ENCODE measurements at places on chromosomes 2 and 18.
A peak's percentile ranks its signal among the peaks of the same experiment; 100 is the strongest.

GRCh38 chr2:42980764-42981416 is 188.5 kb upstream of the HAAO start:
- DNase-seq, result no peak

GRCh38 chr2:56197816-56198215 is 14.0 kb downstream of the CCDC85A start:
- DNase-seq, result no peak

GRCh38 chr2:141699573-141699972 is 431.2 kb downstream of the LRP1B start:
- no peak for DNase-seq

DNA sequence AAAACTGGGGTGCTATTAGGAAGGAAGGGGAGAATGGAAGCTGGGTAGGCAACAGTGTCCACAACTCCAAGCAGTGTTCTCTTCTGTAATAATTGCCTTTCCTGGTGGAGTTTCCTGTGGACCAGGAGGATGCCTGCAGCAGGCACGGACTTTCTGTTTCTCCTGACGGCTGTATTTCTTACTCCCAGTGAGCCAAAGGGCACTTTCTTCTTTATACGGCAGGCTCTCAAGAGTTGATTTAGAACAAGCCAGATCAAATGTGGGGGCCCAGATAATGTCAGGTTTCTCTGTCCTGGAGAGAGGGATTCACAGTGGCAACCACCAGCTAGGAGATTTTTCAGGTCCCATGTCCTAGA is 13.0 kb upstream of the PROC start:
- DNase-seq, result no peak

- DNase-seq, result no peak
Observed at GRCh38 chr2:68411397-68412126, 46.5 kb downstream of the PLEK start.

DNA sequence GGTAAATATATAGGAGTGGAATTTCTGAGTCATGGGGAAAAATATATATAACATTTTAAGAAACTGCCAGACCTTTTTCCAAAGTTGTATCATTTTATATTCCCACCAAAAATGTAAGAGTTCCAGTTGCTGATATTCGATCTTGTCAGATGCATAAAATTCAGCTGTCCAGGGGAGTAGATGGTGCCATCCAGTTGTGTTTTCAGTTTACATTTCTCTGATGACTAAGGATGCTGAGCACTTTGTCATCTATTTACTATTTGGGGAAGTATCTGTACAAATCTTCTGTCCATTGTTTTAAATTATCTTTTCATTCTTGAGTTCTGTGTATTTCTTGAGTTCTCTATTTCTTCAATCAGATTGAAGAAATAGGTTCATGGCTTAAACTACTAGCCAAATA is 126.1 kb downstream of the RTN4 start:
- no peak for DNase-seq

- no peak for DNase-seq
Observed at GRCh38 chr2:220365023-220365422, 737.6 kb downstream of the SLC4A3 start.

DNA sequence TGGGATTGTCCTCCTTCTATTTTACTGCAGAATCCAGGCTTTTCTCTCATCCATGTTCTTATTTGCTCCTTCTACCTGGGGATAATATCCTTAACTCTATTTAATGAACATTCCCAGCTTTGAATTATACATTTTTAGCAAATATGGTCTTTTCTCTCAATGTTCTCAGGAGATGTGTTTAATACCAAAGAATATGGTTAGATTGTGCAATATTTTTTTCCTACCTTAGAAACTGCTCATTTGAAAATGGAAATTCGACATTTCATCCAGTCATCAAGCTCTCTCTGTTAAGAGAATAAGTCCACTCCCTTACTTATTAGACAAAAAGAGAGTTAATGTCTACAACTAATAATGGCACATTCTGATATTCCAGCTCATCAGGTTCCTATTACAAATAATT is 160.4 kb upstream of the GULP1 start:
- no peak for DNase-seq

DNA sequence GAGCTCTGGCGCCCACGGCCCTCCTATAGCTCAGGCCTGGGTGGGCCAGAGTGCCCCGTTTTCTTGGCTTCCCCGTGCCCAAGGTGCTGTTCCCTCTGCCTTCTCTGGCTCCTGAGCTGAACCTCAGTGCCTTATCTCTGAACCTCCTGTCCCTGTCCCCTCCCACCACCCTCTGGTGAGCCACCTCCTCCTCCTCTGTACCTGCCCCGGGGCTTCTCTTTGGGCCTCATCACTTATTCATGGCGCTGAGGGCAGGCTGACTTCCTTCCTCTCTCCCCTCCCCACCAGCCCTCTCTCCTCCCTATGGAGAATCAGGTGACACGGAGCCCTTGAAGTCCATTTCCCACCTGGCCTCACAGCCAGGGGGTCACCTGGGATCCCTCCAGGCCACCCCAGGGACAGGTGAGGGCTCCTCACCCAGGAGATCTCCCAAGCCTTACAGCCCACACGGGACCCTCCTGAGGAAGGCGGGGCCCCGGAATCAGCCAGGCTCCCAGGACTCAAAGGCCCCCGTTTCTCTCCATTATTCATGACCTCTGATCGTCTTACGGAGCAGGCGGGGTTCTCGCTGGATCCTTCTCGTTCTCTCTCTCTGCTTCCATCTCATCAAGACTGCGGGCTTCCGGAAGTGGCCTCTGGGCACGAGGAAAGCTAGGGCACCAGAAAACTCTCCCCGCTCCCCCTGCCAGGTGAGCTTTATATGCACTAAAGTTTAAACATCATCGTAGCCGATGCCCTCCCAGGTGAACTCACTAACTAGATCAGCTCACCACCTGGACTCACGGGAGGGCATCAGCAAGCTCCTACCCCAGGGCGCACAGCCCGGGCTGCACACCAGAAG is at the start of gene LOXHD1:
Gene LOXHD1 (minus strand): TSS at position 106 of the 841 bp plus-strand sequence. CDS start 187 bp downstream, outside the sequence.
- DNase-seq, result no peak

DNA sequence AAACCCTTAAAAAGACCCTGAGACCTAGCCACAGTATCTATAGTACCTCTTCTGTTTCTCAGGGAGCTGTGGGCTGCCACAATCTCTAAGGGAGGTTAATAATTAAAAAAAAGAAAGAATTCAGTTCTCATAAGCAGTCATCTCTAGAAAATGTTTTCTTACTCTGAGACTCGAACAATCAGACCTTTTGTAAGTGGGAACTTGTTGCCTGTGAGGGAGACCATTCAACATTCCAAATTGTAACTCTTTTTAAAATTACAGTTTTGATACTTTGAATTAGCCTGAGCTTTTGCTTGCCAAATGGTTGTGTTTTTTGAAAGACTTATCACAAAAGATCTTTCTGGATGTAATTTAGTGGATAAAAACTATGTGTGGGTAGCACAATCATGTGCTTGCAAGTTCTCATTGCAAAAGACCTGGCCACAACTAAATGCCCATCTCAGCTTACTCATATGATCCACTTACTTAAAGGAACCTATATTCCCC is 33.3 kb downstream of the IL1R2 start:
- DNase-seq, result no peak

DNA sequence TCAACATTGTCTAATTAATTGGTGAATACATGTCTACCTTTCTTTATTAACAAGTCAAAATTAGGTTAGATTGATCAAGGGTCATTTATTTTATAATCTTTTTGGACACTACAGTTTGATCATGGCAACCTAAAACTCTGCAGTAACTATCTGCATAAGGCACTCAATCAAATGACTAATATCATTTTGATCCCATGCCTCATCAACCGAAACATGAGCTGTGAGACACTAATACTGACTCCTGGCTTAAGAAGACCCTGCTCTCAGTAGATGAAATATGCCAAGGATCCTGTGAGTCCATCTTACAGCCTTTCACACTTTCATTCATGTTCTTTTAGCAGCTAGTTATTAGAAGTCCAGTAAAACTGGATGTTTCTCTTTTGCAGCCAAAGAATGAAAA is 169.4 kb upstream of the CAVIN2 start:
- no peak for DNase-seq

- DNase-seq, result no peak
Observed at GRCh38 chr2:136081582-136082210, 36.3 kb downstream of the CXCR4 start.

DNA sequence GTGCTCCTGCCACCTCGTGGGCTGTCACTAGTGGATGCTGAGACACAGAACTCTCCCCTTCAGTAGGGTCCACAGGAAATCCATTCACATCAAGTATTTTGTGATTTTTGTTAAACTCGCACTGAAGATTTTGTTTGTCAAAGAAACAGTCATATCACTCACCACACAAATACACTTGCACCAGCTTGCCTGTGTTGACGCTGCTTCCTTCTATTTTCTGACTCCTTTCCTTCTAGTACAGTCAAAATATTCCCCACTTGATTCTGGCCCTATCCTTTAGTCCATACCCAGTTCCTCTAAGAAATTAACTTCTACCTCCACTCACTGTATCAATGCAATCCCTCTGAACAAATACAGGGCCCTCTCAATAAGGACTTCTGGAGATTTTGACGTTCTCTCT is 213.2 kb upstream of the ARL4C start:
- no peak for DNase-seq

GRCh38 chr2:240591226-240591625 is 4.7 kb downstream of the CAPN10 start:
- no peak for DNase-seq

DNA sequence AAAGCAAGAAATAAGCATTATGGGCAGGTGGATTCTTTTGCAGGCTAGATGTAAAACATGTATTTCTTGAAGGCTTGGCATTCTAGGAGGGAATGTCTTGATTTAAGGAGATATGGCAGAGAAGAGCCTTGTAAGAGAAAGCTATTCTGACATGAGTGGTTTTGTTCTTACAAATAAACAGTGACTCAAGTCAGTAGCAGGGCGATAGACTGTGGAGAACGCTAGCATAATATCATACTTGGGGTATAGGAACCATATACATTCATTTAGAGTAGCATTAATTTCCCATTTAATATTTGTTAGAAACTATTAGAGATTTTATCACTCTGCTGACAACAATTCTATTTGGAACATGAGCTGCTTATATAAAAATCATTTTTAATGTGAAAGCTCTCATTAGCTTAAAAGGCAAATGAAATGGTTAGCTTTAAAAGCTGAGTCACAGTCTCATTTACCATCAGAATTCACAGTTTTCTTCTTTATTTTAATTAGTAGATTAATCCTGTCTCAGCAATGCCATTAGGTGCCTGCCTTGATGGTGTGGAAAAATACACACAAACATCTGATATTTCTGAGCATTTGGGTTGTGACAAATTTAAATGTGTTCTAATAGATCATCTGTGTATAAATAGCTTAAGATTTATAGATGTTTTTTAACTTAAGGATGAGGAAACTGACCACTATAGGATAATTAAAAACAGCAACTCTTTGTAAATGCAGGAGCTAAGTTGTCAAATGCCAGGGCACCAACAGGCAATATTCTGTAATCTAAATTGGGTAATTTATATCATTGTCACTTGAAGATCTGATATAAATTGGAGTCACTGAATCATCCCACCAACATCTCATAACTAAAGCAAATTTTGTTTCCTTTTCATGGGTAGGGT is 276.7 kb downstream of the PLCL1 start:
- DNase-seq, result no peak

- DNase-seq, result no peak
Observed at GRCh38 chr2:202327858-202328257, 48.3 kb upstream of the BMPR2 start.

DNA sequence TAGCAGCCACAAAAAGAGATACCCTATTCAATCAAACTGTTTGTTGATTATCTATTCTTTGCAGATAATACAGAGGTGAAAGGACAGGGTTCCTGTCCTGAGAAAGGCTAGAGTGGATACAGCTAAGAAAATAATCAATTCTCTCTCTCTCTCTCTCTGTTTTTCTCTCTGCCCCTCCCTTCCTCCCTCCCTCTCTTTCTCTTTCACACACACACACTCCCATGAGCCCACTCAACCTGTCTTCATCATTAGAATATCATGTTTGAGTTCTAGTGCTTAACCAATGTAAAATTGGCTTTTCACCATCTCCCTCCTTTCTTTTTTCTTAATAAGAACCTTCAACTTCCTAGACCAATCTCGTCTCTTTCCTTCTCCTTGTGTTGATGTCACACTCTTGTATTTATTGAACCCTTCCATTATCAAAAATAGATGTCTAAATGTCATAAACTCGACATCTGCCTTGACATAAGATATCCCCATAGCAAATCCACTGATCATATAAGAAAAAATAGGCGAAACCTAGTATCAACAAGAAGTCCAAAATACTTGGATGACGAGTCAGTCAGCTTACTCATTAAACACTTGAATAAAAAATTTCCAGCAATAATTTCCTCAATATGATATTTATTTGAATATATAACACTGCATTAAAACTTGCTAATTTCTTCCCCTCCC is 42.8 kb upstream of the CYTIP start:
- no peak for DNase-seq

DNA sequence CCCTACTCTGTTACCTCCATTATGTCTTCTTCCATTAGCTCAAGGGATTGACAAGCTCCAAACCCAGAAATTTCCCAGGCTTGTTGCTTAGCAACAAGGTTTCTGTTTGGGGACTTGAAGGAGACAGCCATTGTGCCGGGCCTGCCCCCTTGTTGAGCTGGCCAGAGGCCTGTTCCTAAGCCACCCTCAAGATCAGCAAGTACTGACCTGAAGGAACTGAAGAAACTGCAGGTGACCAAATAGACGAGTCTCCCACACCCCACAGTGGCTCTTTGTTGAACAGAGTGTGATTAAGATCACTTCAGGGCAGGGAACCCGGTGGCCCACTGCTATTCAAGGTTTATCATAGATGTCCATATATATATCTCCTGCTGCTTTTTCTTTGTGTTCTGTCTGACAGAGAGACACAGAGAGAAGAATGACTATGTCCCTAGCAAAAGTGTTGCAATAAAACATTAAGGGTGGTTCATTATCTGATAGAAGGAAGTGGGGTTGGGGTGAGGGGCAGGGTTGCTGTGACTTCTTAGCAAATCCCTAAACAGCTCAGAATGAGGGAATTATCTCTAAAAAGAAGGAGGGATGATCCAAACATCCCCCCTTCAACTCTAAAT is 69.2 kb downstream of the RNF144A start:
- DNase-seq, result no peak

- DNase-seq, result no peak
Observed at GRCh38 chr2:36711741-36712314, 15.3 kb downstream of the VIT start.

- DNase-seq, result no peak
Observed at GRCh38 chr2:238946318-238947242, 98.7 kb downstream of the TWIST2 start.

- peak; percentile 85 for DNase-seq
Observed at GRCh38 chr2:203535078-203535783, at the start of gene RAPH1. TSS of gene RAPH1 (minus strand) at chr2:203535301. CDS start at chr2:203495353, 39,948 bp downstream.

DNA sequence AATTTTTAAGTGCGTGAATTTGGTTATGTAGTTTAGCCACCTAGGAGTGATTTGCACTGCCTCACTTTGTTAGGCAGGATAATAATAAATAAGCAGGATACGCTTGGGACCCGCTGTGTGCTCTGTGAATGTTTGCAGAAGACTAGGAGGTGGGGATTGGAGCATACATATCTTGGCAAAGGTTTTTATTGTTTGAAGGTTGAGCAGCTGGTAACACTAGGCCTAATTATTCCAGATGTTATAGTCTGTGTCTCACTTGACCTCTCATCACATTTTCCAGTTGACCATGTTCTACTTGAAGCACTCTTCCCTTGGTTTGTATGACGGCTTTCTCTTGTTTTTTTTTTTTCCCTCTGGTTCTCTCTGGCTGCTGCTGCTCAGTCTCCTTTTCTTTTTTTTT is 42.7 kb downstream of the FHOD3 start:
- no peak for DNase-seq

GRCh38 chr18:286515-287310 is 18.9 kb upstream of the THOC1 start:
- DNase-seq, result no peak

Measured in activated CD4-positive, alpha-beta T cell treated with anti-CD3 and anti-CD28 coated beads for 36 hours (primary cell).